ENCODE measurements at places on chromosomes 13 and 19. TPM values are rescaled to one million over a fixed set of nuclear protein-coding genes. Genes with fewer than 3 reads are reported as not detected.

CABP5 gene
- total RNA-seq = not detected

FXYD3 gene
- total RNA-seq = not detected

ZNF491 gene
- total RNA-seq = 3.0 TPM

GRCh38 chr13:79560954-79561353, 80.0 kb downstream of the NDFIP2 start:
- no peak overlapping the region for H3K4me3 ChIP-seq
- no peak overlapping the region for H3K27ac ChIP-seq
- no peaks in the 10 kb centered on the region for H3K27me3 ChIP-seq
- H3K4me1 ChIP-seq = no peaks in the 10 kb centered on the region
- H3K36me3 ChIP-seq = no peaks in the 10 kb centered on the region

- no peak overlapping the region for H3K27ac ChIP-seq
- DNase-seq = no peak
- no peaks in the 10 kb centered on the region for H3K27me3 ChIP-seq
- H3K4me3 ChIP-seq = no peak overlapping the region
- peaks cover 19% of the 10 kb centered on the region for H3K36me3 ChIP-seq
- H3K4me1 ChIP-seq = no peaks in the 10 kb centered on the region
Observed at GRCh38 chr19:55097864-55098715, 19.3 kb downstream of the PPP1R12C start.
